Caki2 (cell line): ENCODE measurements at places on chromosomes 3 and 15. TPM values are rescaled to one million over a fixed set of nuclear protein-coding genes. Genes with fewer than 3 reads are reported as not detected.

Gene EPHA3
- not detected in 2 replicates for total RNA-seq

Gene CSPG4
- total RNA-seq, result 0.03 and 0.20 TPM in 2 replicates

Gene ANKRD34C
- not detected in 2 replicates for total RNA-seq

Gene REC114
- not detected in 2 replicates for total RNA-seq

Gene OR4M2
- total RNA-seq, result not detected in 2 replicates

Gene GRM7
- total RNA-seq, result not detected in 2 replicates

Gene OXTR
- total RNA-seq, result 0.61 and 1.6 TPM in 2 replicates

Gene CTXND1
- not detected in 2 replicates for total RNA-seq

Gene NDN
- 65.3 and 98.8 TPM in 2 replicates for total RNA-seq

Gene APBA2
- 18.4 and 29.2 TPM in 2 replicates for total RNA-seq

Gene AMIGO3
- not detected in 2 replicates for total RNA-seq

Gene THAP10
- total RNA-seq, result 7.2 and 11.1 TPM in 2 replicates

Gene TLR9
- 0.12 TPM in 1 of 2 replicates, not detected in the other for total RNA-seq

Gene CCDC12
- 28.0 and 36.0 TPM in 2 replicates for total RNA-seq

Gene CYB561D2
- 21.7 and 42.8 TPM in 2 replicates for total RNA-seq

Gene PPP4R2
- 22.0 and 28.4 TPM in 2 replicates for total RNA-seq

Gene ADAM10
- 128 and 180 TPM in 2 replicates for total RNA-seq

Gene THRB
- 2.8 and 13.5 TPM in 2 replicates for total RNA-seq

Gene KAT2B
- 0.57 TPM in 1 of 2 replicates, not detected in the other for total RNA-seq

Gene TMEM42
- total RNA-seq, result 8.9 and 18.6 TPM in 2 replicates

Gene TRPM1
- total RNA-seq, result 0.07 TPM in 1 of 2 replicates, not detected in the other

Gene DPPA4
- total RNA-seq, result not detected in 2 replicates

Gene SLC22A13
- not detected in 2 replicates for total RNA-seq

Gene DALRD3
- total RNA-seq, result 63.4 and 69.7 TPM in 2 replicates

Gene CCR5
- total RNA-seq, result not detected in 2 replicates

Gene AP3B2
- total RNA-seq, result 5.3 and 6.7 TPM in 2 replicates

Gene RASGRP1
- total RNA-seq, result 0.30 and 2.5 TPM in 2 replicates

Gene PYGO1
- 0.96 and 1.9 TPM in 2 replicates for total RNA-seq

Gene A4GNT
- total RNA-seq, result not detected in 2 replicates

Gene ANKRD63
- not detected in 2 replicates for total RNA-seq

Gene AGTR1
- total RNA-seq, result 0.03 TPM in 1 of 2 replicates, not detected in the other

Gene PARP9
- 7.0 and 8.7 TPM in 2 replicates for total RNA-seq

Gene TMEM266
- total RNA-seq, result 0.47 TPM in 1 of 2 replicates, not detected in the other

Gene CPNE4
- total RNA-seq, result 0.27 and 0.96 TPM in 2 replicates

Gene PLCB2
- not detected in 2 replicates for total RNA-seq
